ENCODE measurements at places on chromosomes 7 and 10.

GRCh38 chr10:20970708-20971107, 73.6 kb upstream of the NEBL start:
- no peak for DNase-seq

DNA sequence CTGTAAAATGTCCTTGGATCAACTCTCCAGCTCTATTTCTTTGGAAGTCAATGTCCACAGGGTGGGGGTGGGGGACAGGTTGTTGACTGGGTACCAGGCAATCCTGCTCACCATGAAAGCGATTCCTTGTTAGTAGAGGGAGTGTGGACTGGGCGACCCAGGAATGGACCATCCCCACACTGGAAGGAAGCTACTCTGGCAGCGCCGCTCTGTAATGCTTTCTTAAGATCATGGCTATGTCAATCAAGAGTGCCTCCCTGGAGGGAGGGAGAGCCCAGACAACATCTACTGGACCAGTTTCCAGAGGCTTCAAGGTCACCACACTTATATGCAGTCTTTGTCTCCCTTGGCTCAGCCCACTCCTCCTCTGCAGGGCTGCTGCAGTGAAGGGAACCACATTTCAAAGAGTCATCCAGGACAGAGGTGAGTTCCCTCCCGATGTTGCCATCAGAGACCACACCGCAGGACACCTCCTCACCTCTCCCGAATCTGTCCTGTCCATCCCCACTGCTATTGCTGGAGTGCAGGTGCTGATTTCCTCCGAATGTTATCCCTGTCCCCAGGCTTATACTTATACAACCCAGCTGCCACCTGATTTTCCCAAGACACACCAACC, 6.9 kb downstream of the GIMAP5 start:
- no peak for DNase-seq

DNA sequence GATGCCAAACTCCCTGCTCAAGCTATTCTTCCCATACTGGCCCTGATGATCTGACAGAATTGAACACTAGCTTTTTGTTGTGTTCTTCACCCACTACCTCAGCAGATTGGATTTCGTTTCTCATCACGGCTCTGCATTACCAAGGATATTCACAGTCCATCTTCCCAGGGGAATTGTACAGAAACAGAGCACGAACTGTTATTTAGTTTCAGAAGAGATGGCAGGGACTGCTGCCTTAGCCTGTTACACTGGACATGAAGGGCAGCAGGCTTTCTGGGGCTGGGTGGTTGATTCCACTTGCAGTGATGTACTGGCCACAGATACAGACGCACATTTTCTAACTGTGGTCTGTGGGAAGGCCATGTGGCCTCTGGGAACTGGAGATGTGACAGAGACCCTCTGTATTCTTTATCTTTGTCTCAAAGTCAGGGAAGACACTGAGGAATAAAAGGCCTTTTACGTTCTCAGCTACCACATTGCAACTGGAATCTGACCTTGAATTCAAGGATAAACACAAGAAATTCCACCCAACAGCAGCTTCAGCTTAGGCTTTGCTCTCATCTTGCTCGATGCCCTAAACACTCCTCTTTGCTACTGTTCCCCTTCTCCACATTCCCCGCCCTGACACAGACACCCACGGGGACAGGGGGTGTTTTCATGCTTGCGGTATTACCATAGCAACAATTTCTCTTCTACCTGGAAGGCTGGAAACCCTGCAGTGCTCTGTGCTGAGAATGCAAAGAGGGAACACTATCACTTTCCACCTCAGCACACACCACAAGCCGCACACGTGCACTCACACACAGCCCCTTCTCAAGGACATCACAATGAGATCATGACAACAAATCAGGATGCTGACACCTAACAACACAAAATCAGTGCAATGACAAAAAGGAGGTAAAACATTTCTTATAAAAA, 81.7 kb downstream of the RNF216 start:
- DNase-seq = peak; percentile 42

GRCh38 chr10:123835575-123835974, 56.0 kb downstream of the CPXM2 start:
- DNase-seq = no peak

GRCh38 chr10:32103721-32104120, 47.5 kb upstream of the KIF5B start:
- no peak for DNase-seq

Data from GM23338 (cell line).